Stimulated activated CD8-positive, alpha-beta memory T cell treated with anti-CD3 and anti-CD28 coated beads, Interleukin-15, amount 100 ng/mL, for 24 hours (primary cell): ENCODE measurements at places on chromosomes 6 and 20.
A peak's percentile ranks its signal among the peaks of the same experiment; 100 is the strongest.

DNA sequence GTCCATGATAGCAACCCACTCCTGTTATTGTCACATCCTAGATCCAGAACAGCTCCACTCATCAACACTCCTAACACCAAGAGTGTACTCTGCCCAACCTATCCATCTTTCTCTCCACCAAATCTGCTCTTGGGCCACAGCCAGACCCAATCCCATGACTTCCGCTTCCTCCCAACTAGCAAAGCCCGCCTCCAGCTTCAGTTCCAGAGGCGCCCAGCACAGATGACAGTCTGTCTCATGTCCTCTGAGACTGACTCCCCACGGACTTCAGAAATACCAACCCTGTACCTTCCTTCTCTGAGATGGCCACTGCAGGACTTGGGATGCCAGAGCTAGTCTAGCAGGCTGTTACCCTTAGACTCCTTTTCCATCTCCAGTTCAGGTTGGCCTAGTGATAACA lies 48.6 kb downstream of the DTNBP1 start:
- no peak for DNase-seq

- no peak for DNase-seq
Measured at GRCh38 chr6:21003780-21004541, 469.7 kb downstream of the CDKAL1 start.

GRCh38 chr20:10793766-10794165 lies 120.0 kb upstream of the JAG1 start:
- no peak for DNase-seq

- DNase-seq, result peak; percentile 26
Measured at GRCh38 chr20:1108437-1108920, 9.9 kb upstream of the PSMF1 start.

- no peak for DNase-seq
Measured at GRCh38 chr6:68038815-68039408, 596.2 kb upstream of the ADGRB3 start.

GRCh38 chr20:51182571-51182970 lies 159.7 kb upstream of the KCNG1 start:
- no peak for DNase-seq

DNA sequence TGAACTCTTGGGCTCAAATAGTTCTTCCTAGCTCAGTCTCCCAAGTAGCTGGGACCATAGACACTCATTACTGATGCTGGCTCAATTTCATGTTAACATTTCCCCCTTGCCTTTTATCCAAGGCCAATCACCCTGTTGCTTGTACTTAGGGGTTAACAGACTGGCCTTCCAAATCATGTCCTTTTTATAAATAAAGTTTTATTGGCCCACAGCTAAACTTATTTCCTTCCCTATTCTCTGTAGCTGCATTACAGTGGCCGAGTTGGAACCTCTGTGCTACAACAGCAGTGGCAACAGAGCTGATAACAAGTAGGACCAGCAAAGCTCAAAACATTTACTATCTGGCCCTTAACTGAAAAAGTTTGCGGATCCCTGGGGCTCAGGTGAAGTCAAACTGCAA lies 109.8 kb downstream of the ZFP64 start:
- no peak for DNase-seq

GRCh38 chr6:101776919-101777350 lies 383.4 kb downstream of the GRIK2 start:
- no peak for DNase-seq

DNA sequence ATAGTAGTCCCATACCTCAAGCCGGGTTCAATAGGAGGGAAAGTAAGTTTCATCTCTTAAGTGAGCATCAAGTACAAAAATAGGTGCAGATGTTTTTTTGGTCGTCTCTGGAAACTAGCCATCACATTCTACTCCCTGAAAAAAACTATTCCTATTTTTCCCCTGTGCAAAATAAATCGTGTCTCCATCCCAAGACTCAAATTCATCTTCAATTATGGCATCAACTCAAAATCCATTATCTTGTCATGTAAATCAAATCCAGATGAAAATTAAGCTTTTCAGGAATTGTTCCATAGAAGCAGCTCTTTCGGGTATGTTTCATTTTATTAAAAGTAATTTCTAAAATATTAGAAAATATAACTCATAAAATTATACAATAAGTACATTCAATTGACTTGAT lies 1368.4 kb downstream of the GRIK2 start:
- DNase-seq, result no peak

DNA sequence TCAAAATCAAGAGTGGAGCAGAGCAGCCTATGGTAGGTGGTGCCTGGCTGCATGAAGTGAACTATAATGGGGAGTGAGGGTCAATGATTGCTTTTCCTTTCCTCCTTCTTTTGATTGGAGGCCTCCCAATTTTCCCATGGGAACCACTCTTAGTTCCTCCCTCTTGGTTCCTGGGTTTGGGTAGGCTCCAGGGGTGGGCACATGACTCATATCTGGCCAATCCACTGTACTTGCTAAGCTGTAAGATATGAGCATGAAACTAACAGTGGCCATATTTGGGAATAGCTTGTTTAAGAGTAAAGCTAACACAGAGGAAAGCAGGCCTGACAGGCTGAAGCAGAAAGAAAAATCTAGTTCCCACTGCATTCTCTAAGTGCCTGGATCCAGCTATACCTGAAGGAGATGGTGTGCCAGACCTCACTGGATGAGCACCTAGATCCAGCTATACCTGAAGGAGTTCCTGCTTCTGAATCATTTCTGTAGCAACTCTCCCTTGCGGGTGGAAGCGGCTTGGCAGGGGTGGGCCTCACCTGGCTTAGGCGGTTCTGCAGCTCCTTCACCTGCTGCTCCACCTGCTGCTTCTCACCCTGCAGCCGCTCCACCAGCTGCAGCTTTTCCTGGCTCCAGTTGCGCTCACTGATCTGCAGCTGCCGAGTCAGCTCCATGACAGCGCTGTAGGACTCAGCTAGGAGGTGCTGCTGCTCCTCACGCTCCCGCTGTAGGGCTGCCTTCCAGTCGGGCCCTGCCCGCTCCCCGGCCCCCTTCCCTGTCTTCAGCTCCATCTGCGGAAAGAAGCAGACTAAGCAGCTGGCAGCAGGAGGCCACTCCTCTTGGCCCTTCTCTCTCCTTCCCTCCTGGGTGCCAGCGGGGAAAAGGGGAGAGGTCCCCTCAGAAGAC lies 29.0 kb upstream of the DSN1 start:
- no peak for DNase-seq

DNA sequence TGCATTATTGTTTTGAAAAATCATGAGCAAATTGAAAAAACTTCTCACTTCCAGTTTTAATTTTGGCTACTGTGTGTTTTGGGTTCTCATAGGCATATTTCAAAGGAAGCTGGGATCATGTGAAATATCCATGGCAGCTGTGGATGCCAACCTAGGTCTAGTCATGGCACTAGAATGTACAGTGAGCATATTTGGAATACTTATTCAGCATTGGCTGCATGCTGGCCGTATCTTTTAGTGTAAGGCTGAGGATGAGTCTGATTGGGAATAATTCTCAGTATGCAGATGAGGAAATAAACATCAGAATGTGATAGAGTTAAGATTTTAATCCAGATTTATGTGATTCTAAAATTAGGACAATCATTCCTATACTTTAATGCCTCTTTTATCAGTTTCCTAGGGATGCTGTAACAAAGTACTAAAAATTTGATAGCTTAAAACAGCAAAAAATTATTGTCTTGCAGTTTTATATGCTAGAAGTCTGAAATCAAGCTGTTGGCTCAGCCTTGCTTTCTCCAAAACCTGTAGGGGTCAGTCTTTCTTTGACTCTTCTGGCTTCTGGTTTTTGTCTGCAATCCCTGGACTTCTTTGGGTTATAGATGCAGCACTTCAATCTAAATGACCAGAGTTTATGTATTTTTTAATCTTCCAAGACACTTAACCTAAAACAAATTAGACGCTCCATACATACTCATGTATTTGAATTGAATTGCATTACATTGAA lies 37.7 kb upstream of the DEFB112 start:
- no peak for DNase-seq

- no peak for DNase-seq
Measured at GRCh38 chr20:63699466-63700198, 3.2 kb downstream of the TNFRSF6B start.

- no peak for DNase-seq
Measured at GRCh38 chr6:156017838-156018237, 562.2 kb upstream of the NOX3 start.

DNA sequence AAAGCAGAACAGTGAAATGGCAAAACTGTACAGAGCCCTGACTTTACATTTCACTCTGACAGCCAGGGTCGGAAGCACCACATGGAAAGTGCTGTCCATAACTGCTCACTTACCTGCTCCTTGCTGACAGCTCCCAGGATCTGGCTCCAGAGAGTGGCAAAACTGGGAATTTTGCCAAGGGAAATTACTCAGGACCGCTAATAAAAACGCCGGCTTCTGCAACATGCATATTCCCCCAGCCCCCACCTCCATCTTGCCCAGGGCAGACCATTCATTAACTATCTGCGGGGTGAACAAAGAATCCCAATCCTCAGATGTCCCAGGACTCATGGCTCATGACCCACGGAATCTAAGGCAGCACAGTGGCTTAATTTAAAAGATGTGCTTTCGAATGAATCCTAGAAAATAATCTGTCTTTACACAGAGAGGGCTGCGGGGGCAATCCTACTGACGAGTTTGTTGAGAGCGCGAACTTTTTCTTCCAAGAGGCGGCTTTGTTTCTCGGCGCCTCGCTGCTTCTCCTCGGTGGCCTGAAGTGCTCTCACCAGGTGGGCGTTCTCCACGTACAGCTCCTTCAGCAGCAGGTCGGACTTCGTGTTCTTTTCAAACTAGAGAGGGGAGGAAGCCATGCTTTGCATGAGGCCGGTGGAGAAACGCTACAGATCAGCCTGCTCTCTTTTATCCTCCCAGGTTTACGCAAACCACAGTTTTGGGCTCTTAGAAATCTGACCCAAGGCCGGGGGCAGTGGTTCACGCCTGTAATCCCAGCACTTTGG lies 45.8 kb downstream of the GINS1 start:
- DNase-seq, result no peak

DNA sequence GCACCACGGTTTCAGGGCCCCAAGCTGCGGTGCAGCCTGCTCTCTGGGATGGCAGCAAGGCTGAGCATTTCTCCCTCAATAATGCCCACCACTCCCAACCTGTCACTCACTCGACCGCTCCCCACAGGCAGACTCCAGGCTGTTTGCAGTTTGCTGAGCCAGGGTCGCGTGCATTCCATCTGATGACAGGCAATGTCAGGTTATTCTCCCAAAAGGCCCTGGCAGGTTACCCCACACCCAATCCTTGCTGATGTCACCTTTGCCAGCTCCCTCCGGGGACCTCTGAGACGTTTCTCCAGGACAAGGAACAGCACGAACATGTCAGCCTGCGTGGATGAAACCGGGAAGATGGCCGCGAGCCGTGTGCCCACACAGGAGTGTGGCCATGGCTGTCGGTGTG lies 7.1 kb upstream of the SLCO4A1 start:
- no peak for DNase-seq

GRCh38 chr6:84349542-84349941 lies 122.1 kb upstream of the CEP162 start:
- DNase-seq, result no peak

GRCh38 chr6:134873500-134874388 lies 76.2 kb downstream of the ALDH8A1 start:
- DNase-seq, result no peak

- no peak for DNase-seq
Measured at GRCh38 chr6:65701325-65701724, 5.7 kb downstream of the EYS start.
